ENCODE measurements at places on chromosomes 11 and 22.

- DNase-seq = no peak
Measured at GRCh38 chr11:32893093-32893342, 407 bp downstream of the QSER1 start.

DNA sequence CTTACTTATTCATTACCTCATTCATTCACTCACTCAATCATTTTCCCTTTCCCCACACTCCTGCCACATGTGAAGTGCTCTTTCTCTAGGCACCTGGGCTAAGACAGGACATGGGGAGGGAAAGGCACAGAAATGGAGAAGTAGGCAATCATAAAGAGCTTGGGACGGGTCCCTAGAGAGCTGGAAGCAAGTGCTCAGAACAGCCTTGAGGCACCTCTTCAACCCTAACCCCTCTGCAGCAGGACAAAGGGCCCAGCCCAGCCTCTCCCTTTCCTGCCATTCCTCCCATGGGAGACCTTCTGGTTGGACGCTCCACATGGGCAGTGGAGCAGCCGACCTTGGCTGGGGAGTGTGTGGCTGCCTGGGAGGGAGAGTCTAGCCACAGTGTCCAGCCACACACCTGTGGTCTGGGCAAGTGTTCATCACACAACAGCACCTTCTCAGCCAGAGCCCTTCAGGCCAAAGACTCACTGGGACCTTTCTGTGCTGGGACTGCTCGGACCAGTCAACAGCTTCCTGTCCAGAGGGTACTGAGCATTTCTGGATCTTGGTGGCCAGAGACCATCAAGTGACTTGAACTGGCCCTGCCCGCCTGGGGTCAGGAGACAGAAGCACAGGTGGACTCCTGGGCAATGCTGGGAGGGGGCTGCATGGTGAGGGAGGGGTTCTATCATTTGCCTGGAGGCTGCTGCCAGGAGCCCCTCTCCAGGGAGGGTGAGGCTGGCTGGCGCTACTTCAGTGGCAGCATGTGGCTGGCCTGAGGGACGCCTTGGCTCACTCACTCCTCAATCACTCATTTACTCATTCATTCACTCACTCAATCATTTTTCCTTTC lies 1.0 kb upstream of the MUC5AC start:
- no peak for DNase-seq

DNA sequence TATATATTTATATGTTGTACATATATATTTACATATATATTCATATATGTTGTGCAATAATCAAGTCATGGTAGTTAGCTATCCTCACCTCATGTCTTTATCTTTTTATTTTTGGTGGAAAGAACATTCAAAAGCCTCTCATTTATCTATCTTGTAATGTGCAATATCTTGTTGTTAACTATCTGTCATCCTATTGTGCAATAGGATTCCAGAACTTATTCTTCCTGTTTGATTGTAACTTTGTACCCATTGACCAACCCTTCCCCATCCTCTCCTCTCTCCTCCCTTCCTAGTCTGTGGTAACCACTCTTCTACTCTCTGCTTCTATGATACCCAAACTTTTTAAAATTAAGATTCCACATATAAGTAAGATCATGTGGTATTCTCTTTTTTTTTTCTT lies 115.6 kb upstream of the PDGFD start:
- no peak for DNase-seq

DNA sequence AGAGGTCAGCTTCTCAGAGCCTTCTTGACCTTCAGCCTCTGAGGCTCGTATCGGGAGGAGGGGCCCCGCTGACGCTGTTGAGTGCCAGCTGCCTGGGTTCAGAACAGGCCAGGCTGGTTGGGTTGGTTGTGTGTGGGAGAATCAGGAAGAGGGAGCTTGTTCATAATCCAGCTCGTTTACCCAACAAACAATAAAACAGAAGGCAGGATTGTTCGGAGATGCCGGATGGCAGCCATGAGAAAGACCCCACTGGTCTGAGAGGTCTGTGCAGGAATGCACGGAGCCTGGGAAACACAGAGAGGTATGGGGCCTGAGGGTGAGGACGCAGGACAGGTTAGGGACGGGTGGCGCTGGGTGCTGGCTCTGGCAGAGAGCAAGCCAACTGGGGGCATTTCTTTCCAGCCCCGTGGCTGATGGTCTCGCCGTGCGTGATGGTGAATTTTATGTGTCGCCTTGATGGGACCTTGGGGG lies 31.6 kb upstream of the SHANK2 start:
- DNase-seq = no peak

- DNase-seq = no peak
Measured at GRCh38 chr11:35126000-35126878, 12.7 kb upstream of the CD44 start.

DNA sequence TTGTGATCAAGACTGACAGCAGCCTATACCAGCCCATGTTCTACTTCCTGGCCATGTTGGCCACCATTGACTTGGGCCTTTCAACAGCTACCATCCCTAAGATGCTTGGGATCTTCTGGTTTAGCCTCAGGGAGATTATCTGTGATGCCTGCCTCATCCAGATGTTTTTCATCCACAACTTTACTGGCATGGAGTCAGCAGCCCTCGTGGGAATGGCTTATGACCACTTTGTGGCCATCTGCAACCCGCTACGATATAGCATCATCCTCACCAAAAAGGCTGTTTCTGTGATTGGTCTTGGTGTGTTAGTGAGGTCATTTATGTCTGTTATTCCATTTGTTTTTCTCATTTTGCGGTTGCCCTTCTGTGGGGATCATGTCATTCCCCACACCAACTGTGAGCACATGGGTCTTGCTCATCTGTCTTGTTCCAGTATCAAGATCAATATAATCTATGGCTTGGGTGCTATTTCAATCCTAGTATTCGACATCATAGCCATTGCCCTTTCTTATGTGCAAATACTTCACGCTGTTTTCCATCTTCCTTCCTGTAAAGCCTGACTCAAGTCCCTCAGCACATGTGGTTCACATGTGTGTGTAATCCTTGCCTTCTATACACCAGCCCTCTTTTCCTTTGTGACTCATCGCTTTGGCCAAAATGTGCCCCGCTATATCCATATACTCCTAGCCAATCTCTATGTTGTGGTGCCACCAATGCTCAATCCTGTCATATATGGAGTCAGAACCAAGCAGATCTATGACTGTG lies 23.6 kb downstream of the OR52E1 start:
- peak; percentile 7 for DNase-seq

DNA sequence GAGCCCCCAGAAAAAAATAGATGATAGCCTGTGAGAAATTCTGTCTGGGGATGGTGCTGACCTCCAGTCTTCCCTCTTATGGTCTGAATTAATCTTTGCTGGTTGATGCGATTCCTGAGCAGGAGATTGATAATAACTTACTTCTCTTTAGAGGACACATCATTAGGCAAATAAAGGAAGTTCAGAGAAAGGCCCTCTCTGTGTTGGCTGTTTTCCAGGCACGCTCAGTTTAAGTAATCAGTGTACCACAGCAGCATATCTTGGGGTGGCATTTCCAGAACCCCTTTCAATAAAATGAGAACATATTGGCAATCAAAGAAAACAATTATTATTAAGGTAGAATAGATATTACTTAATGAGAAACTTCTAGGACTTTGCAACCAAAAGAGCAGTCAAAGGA lies 1129.3 kb upstream of the RAG2 start:
- no peak for DNase-seq

- no peak for DNase-seq
Measured at GRCh38 chr11:124884869-124885479, 12.7 kb downstream of the ROBO4 start.

DNA sequence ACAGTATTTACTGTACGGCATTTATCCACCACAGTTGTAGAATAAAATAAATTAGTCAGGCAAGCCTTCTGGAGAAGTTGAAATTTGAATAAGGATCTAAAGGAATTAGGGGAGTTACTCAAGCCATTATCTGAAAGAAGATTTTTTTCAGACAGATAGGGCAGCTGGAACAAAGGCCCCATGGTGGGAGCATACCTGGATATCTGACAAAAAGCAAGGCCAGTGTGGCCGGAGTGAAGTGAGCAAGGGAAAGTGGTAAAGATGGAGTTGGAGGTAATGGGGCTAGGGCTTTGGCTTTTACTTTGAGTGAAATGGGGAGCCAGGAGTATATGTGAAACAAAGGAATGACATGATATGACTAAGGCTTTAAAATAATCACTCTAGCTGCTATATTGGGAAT lies 45.7 kb upstream of the PSMA1 start:
- DNase-seq = no peak

DNA sequence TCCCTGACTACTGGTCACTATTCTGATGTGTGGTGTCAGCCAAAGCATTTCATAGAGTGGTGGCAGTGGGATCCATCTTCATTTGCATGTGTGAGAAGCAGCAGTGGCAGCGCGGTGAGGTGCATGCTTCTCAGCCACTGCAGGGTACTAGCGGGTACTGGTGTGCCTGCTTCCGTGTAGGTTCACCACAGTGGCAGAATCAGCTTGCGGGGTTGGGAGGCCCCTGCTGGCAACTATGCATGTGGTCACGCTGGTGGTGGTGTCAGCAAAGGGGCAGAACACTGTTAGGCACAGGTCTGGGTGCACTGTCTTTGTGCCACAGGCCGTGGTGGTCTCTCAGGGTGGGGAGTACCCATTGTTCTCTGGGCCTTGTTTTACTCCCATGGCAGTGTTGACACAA lies 286.4 kb upstream of the TENM4 start:
- DNase-seq = no peak

- no peak for DNase-seq
Measured at GRCh38 chr11:27610280-27610679, 90.0 kb downstream of the BDNF start.

- DNase-seq = peak; percentile 78
Measured at GRCh38 chr22:20807315-20807752, 33.4 kb downstream of the SERPIND1 start.

DNA sequence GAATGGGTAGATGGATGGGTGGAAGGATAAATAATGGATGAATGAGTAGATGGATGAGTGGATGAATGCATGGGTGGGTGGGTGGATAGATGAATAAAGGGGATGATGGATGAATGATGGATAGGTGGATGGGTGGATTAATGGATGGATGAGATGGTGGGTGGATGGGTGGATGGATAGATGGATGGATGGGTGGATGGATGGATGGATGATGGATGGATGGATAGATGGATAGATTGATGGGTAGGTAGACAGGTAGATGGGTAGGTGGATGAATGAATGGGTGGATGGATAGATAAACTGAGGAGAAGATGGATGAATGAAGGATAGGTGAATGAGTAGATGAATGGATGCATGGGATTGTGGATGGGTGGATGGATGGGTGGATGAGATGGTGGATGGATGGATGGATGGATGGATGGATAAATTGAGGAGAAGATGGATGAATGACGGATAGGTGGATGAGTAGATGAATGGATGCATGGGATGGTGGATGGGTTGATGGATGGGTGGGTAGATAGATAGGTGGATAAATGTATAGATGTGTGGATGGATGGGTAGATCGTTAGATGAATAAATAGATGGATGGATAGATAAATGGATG lies 331.3 kb downstream of the MN1 start:
- no peak for DNase-seq

DNA sequence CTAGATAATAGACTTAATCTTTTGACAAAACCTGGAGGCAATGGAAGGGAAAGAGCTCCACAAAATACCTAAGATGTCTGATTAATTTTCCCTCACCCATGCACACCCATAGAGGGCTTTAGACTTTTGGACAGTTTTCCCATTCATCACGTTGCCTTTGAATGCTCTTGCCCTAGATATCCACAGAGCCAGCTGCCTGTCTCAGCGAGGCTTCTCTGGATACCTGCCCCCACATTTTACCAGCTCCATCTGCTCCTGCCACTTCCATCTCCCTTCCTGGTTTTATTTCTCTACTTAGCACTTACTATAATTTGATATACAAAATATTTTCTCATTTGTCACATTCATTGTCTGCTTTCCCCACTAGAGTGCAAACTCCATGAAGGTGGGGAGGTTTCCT lies 136.8 kb downstream of the FDX1 start:
- DNase-seq = no peak

DNA sequence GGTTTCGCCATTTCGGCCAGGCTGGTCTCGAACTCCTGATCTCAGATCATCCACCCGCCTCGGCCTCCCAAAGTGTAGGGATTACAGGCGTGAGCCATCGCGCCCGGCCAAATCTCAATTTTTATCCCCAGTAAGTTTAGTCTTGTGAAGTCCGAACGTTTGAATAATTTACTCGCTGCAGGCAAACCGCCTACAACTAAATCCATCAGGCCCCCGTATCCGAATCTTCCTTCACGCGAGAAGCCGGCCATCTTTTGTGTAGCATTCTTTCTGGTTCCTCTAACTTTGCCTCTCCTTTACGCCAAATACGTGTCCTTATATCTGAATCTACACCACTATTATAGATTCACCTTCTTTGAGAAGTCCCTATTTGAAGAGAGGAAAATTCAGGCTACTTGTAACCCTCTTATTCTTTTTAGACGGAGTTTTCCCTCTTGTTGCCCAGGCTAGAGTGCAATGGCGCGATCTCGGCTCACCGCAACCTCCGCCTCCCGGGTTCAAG lies 581 bp upstream of the EIF3L start:
- no peak for DNase-seq

DNA sequence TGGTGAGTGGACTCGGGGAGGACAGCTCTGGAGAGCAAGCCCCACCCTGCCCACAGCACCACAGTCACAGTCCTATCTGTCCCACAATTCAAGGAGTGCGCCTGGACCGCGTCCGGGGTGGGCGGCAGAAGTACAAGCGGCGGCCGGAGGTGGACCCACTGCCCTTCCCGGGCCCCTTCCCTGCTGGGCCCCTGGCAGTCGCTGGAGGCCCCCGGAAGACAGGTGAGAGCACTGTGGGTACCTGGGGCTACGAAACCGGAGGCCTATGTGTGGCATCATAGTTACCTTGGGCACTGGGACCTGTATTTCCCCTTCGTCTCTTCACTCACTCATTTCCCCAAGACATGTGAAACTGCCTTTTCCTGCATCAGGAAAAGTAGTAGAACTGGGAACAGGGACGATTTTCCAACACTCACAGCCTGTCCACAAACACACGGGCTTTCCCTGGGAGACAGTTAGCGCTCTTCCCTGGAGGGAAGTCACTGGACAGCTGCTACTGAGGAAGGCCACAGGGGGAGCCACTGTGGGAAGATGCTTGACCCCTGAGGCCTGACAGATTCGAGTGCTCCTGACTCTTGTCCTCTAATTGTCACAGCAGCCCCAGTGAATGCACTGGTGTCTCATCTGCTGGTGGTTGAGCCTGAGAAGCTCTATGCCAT lies 3.1 kb downstream of the TRMT112 start:
- DNase-seq = no peak
